ENCODE measurements at places on chromosomes 3 and 15.

GRCh38 chr3:71873093-71873611 lies 88.2 kb upstream of the PROK2 start:
- DNase-seq = no peak

DNA sequence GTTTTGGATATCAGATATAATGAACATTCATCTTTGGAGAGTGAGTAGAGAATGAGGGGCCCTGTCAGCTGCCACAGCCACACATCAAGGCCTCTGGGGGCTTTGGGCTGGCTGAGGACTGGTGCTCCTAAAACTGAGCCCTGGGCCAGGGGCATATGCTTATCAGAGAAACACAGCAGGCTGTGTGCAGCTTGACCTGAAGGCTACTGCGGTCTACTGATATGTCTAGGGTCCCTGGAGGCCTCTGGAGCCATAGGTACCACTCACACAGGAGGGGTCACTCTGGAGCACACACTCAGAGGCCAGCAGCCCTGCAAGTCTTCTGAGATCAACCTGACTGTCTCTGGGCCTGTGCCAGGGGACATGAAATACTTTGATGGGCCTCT lies 7.6 kb downstream of the TF start:
- no peak for DNase-seq

DNA sequence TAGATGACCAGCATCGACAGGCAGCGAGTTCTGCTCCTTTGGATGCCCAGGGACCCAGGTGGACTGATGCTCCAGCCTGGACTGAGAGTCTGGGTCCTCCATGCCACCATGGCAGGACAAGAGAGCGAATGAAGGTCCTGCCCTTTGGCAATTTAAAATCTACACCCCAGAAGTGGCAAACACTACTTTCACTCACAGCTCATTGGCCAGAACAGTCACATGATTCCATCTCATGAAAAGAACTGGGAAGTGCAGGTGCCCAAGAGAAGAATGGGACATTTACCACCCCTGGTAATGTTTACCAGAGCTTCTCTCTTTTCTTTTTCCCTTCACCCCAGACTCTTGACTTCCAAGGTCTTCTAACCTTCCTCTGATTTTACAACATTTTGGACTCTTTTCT lies 87.8 kb upstream of the SLCO3A1 start:
- no peak for DNase-seq

DNA sequence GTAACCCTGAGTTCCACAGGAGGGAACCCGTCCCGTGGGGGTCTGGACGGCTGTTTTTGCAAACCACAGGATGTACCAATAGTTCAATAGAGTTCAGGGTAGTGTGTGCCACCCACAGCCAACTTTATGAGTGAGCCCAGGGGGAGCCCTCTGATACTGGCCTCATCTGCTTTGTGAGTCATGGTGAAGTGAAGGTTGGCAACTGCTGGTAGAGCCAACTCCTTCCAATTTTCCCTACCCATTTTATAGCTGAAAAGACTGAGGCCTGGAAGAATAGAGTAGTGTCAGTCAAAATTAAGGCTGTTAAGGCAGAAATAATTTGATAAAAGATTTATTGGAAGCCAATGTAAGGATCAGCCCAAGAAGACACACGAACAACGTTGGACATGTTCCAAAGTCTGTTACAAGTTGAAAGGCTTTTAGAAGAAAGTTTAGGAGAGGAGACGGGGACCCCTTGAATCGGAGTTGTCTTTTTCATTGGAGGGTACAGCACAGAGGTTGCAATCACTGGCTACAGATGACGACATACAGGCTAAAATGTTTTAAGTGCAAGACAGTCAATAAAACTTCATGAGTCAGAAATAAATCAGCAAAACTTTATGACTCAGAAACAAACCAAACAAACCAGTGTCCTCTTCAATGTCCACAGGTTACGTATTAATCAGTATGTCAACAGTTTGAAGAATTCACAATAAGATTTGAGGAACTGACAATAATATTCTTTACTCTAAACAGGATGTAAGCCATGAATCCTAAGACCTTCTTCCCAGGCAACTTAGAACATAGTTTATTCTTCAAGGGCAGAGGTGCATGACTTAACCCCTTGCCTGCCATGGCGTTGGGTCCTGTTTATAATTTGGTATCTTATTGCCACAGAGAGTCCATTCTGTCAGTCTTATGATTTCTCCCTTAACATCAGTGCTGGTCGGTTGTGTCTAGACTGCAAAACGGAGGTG lies 62.9 kb upstream of the NR2E3 start:
- DNase-seq = peak; percentile 69

DNA sequence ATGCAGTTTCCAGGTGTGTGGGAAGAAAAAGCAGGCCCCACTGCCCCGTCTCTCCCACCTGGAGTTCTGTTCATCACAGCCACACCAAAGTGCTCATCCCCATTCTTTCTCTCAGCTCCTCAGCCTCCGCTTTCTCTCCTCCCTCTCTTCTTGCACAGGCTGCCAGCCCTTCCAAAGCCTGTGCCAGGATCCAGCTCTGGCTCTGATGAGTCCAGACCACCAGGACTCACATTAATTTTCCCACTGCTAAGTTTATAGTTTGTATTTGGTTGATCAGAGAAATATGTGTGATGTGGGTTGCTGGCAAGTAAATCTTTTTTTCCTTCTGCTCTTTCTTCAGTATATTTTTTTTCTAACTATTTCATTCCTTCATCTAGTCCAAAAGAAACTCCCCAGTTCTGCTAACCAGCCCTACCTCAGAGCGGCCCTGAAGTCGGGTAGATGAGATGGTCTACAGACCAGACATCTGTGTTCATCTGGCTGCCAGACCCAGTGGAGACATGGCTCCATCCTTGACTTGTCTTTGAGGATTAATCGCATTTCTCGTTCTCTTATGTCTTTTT lies 49.8 kb downstream of the BOC start:
- no peak for DNase-seq

DNA sequence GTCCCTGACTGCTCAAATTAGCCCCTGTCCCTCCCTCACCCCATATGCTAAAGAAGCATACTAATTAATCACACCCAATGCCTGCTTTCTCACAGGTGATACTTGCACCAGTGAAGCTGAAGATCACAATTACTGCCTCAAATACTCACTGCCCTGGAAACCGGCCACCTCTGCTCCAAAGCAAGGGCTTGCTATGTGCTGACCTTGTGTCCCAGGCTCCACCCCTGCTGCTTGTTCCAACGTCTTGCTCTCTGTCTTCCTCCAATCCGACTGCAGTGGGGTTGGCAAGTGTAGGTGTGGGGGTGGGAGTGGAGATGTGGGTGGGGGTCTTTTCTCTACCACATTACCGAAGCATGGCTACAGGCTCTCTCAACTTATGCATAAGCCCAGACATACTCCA lies 55.7 kb upstream of the PSMD6 start:
- no peak for DNase-seq

GRCh38 chr3:190074817-190075216 lies 45.9 kb downstream of the P3H2 start:
- no peak for DNase-seq

DNA sequence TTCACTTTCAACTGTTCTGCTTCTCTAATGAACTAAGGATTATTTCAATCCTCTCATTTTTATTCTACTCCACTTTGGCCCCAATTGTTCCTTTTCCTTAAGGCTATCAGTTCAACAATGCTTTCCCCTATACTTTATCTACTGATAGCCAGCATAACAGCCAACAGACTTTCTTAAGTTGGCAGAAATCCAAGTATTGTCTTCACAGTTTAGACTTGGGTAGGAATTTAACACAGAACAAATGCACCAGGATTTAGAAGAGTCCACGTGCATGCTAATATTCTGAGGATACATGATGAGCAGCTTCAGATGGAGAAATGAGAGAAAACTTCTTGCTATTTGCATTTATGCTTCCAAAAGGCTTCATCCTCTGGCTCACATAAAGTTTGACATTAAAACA lies 54.8 kb downstream of the FBN1 start:
- no peak for DNase-seq

- DNase-seq = no peak
Observed at GRCh38 chr3:46122091-46122490, 86.0 kb downstream of the CCR1 start.

- no peak for DNase-seq
Observed at GRCh38 chr15:50028326-50028725, 90.7 kb downstream of the ATP8B4 start.

DNA sequence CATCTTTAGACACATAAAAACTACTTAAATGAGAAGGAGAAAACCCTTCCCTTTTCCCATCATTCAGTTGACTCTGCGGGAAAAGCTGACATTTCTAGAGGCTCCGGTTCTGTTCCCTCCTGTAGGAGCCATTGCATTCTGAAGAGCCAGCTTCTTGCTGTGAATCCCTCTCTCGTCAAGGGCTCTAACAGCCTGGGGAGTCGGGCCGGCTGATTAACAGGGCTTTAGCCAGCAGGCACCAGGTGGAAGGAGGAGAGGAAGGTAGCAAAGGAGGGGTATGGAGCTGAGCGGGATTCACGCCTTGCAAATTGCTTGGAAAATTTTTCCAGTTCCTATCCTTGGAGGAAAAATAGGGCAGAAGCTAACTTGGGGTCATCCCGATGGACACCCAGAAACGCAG lies 108.3 kb upstream of the UBE2E1 start:
- no peak for DNase-seq

- DNase-seq = no peak
Observed at GRCh38 chr15:52331490-52332240, 36.1 kb upstream of the MYO5C start.

DNA sequence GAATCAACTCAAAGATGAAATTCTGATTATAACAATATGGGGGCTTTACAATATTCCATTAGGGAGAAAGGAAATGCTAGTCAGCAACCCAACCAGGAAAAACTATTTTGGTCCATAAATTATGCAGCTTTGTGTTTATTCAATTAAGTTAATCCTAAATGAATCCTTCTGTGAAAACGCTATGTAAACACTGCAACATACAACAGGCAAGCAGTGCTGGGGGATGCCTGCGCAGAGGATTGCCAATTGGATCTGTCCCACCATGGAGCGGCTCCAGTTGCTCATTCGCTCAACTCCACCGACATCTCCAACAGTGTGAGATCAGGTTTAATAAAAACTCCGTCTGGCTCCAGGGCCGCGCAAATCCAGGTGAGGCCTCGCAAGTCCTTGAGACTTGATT lies 290.5 kb upstream of the VEPH1 start:
- DNase-seq = no peak

DNA sequence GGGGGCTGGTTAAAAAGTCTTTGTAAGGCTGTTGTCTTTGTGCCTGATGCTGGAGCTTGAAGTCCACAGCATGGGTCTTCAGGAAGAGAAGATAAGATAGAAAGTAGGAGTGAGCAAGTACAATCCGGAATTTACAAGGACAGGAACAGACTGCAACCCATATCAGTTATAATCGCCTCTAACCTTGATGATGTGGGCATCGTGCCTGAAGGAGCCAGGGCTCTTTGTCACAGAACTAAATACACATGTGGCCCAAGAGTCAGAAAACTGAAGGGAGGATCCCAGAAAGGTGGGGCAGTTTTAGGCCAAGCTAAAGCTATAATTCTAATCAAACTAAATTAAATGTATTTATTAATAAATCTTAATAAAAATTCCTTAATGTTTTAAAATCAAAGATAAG lies 132.2 kb downstream of the TMCO5A start:
- DNase-seq = no peak

- DNase-seq = no peak
Observed at GRCh38 chr3:166471074-166471767, 634.0 kb upstream of the BCHE start.

Data from non-pigmented ciliary epithelial cell (primary cell).